ENCODE measurements at places on chromosomes 5 and 9.

- no peak for DNase-seq
These were observed 47.3 kb downstream of the LIFR start for GRCh38 chr5:38509185-38509584.

GRCh38 chr5:170554521-170555267, 50.9 kb downstream of the KCNIP1 start:
- DNase-seq: no peak

DNA sequence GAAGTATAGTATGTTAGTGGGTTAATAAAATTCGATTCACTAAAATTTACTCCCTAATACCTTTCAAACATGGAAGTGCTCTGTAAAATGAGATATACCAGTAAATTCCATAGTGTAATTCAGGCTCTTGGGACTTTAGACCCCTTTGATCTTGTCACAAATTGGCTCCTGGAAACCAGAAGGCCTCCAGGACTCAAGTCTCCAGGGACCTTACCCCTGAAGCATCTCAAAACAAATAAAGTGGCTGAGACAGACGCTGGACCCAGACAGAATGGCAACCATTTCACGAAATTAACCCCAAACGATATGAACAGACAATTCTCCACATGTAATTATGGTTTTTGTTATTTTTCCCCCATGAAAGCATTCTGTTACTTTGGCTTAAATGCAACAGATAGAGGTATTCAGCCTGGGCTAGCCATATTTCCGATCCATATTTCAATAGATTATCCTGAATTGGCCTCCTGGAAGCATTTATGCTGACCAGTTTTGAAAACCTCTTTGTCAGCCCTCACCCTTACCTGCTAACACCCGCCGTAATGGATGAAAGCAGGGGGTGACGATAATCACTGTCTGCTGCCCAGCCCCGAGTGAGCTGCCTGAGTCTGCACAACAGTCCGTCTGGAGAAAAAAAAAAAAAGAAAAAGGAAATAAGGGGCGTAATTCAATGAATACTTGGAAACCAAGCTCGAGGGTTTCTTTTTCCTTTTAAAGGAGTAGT, 34.1 kb upstream of the EFNA5 start:
- no peak for DNase-seq

DNA sequence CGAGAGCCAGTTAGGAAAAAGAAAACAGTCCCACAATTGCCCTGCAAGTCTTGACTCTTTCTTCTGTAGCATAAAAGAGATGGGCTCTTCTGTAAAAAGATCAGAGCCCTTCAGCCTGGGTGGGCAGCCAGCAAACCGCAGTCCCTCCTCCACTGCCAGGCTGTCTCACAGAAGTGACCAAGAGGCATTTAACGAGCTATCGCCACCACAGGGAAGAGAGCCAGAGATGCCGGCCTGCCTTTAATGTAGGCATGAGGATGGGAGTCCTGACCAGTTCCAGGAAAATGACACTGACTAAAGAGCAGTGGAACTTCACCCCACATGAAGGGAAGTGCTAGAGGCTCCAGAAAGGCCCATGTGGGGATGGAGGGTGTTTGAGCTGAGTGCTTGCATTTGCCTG, 264.6 kb downstream of the NDUFS4 start:
- DNase-seq: no peak

DNA sequence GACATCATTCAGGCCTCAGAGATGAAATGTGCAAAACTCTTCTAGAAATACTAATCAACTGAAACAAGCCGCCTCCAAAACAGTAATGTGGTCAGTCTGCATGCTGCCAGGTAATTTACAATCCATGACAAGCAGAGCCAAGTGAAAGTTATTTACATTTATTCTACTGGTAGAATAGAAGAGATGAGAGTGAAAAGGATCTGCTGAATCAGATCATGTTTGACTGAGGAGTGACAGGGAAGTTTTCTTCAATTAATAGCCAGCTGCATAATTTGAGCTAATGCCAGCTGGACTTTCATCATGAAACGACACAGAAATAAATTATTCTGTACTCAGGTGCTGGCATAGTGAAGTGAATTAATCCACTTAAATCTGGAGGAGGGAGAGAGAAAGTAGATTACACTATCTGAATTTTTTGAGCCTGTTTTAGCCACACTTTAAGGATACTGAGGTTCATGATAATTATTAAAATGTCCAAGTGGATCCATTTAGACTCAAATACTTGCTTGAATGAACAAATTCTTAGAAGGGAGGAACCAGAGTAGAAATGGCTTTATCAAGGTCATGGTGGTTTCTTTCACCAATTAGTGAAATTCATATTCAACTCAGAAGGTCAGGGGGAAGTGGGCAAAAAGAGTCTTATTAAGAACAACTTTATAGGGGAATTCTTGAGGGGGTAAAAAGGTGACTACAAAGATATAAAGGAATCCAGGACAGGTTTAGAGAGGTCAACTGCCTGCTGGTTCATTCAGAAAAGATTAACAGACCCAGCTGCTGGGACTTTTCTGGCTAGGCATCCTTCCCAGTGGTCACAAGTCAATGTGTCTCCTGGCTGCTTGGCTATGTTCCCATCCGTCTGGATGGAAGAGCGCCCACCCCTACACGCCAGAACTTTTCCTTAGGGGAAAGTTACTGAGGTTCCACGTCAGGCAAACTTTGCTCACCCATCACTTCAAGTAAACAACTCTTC, 350.4 kb downstream of the PDE4D start:
- DNase-seq: no peak

- no peak for DNase-seq
These were observed 36.5 kb downstream of the LAMC3 start for GRCh38 chr9:131045300-131046092.

DNA sequence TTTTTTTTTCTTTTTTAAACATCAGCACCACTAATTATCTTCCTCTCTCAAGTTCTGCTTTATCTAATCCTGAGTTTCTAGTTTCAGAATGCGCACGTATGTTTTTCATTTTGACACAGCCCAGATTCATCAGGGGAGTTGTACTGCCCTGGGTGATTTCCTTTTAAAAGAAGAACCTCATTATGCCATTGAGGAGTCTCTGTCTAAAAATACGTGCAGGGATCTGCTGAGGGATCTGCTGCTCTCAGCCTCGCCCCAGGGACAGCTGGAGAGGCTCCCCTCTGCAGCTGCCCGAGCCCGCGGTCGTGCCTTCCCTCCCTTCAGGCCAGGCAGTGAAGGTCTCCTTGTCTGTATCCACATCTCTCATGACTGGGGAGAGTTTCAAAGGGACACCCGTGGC, 273.1 kb downstream of the ARHGEF28 start:
- no peak for DNase-seq

DNA sequence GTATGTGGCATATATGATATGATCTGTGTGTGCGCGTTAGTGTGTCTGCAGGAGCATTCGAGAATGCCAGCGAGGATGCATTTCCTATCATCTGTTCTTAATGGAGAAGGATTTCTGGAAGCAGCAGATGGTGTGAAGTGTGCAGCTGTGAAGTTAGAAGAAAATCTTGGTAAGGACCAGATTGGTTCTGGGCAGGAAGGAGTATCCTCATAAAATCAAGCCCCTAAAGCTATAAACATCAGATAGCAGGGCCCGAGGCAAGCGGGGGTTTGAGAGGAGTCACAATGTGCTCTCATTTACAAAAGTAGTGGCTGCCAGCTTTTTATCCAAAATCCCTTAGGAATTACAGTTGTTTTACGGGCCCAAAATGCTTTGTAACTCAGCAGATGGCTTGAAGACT, 40.0 kb downstream of the DAPK1 start:
- DNase-seq: no peak

DNA sequence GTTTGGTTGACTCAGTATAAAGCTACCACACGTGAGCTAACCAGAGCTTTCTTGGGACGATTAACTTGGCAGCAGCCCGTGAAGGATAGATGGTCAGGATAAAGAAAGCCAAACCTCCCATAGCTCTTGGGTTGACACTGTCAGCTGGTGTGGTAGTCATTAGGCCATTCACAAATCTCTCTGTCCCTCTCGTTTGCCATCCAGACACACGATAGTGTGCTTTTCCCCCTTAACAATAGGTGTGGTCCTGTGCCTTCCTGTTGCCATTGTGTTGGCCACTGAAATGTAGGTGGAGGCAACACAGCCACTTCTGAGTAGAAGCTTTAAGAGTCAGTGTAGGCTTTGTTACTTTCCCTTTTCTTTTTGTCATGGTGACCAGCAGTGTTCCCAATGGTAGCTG, 11.7 kb downstream of the OR13J1 start:
- DNase-seq: no peak

GRCh38 chr5:98570661-98571191, 202.7 kb upstream of the RGMB start:
- no peak for DNase-seq

Measured in Kasumi-1 (cell line).